Pulmonary artery endothelial cell (primary cell): ENCODE measurements at places on chromosomes 2 and 18.

DNA sequence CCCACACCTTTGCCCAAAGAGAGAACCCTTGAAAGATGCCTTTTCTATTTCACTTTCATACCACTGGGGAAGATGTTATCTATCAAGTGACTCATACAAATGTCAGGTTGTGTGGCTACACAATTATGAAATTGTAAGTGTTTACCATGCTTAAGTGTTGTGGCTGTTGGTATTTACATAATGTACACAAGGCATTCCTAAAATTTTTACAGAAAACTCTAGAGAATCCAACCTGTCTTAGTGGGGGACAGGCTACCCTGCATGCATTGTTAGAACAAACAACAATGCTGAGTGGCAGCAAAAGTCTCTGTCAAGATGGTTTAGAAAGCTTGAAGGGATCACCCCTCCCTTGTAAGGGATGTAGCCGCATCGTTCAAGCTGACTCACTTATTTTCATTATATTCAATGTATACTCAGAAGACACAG lies 5.5 kb upstream of the MGAT4A start:
- DNase-seq: no peak

DNA sequence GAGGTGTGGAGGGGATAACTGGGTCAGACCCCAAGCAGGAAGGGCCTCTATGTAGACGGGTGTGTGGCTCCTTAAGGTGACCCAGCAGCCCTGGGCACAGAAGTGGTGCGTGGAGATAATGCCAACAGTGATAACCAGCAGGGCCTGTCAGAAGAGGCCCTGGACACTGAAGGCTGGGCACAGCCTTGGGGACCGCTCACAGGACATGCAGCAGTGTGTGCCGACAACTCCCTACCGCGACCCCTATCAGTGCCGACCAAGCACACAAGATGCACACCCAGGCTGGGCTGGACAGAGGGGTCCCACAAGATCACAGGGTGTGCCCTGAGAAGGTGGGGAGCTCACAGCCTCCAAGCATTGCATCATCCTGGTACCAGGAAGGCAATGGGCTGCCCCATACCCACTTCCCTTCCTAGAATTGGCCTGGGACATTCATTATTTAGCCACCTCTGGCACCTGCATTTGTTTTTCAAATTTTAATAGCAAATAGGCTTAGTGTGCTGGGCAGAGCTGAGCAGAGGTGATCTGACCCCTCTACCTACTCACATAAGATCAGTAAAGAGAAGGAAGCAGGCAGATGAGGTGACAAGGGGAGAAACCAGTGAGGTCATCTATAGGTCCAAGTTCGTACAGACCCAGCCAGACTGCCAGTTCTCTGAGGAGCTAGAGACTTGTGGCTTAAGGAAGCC lies 55.2 kb downstream of the BCL11A start:
- DNase-seq: no peak

DNA sequence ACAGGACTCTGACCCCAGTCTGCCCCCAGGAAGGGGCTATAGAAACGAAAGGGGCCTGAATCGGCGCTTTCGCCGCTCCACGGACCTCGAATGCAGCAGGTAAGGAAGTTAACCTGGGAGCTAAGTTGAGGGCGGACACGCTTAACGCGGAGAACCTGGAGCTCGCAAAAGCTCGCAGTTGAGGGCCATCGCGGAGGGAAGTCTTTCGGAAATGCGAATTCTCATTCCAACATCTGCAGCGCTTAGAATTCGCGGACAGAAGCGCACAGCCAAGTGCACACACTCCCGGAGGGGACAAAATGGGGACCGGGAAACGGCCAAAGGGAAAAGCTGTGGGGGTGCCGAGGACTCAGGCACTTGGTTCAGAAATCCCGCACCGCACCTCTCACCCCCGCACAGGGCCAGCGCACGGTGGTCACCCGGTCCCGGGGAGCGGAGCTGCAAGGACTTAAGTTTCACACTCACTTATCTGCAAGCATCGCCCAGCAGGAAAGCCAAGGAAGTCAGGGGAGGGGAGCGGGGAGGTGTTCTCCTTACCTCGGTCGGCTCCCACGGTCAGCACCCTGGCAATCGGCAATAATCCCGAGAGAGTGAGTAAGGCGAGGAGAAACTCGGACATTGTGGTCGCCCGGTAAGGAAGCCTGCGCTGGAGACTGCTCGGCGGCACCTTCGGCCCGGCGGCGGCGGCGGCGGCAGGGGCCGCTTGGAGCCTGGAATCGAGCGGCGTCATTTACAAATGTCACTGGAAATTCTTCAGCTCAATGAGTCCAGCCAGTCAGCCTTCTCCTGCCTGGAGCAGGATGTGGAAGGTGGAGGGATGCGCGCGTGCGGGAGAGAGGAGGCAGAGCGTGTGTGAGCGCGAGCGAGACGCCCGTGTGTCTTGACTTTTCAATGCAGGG lies 456 bp downstream of the LRP1B start:
- DNase-seq: no peak

DNA sequence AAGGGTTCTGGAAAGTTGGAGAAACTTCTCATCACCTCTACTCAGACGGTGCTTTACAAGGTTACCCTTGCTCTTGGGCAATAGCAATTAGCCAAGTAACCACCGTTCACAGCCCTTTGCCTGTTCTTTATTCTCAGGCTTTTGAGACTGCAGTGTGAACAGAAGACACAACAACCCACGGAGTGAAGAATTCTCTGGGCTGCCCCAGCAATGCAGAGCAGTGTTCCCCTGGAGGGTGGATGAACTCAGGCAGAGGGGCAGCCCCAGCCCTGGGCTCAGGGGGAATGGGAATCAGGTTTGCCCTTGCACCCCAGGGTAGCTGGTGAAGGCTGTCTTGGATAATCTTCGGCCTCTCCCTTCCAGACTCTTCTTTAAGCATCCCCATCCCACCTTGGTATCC lies 69.1 kb downstream of the MCFD2 start:
- DNase-seq: no peak

DNA sequence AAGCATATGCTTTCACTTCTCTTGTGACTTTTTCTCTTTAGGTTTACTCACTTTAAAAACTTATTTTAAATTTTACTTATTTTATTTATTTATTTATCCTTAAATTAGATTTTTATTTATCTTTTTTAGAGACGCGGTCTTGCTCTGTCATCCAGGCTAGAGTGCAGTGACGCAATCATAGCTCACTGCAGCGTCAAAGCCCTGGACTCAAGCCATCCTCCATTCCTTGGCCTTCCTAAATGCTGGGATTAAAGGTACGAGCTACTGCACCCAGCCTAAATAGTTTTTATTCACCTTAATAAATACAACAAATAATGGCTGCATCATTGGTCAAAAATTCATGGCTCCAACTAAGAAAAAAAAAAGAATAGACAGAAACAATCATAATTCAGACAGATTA lies 415.7 kb upstream of the FIGN start:
- no peak for DNase-seq

DNA sequence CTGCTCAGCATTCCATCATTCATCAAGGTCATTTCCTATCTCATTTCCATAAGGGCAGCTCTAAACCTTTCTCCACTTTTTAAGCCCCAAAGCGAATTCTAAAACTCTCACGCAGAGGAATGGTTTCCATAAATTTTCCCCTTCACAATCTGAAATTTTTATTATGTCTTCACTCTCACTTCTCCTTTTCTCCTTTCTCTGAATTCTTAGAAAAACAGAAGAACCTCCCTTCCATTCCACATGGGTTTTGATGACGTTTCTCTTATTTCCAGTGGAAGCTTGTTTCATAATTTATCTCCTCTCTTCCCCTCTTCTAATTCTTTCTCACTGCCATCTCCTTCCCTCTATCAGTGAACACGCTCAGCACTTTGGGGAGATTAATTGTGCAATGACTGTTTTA lies 97.3 kb downstream of the SPATS2L start:
- no peak for DNase-seq

GRCh38 chr2:191516260-191516659 lies 161.7 kb upstream of the NABP1 start:
- no peak for DNase-seq

GRCh38 chr18:2920027-2920426 lies 73.2 kb downstream of the EMILIN2 start:
- DNase-seq: no peak

- no peak for DNase-seq
These were observed 38.7 kb downstream of the CCDC138 start for GRCh38 chr2:108825254-108825653.

- no peak for DNase-seq
These were observed 35.4 kb downstream of the ANKRD29 start for GRCh38 chr18:23627321-23627720.

DNA sequence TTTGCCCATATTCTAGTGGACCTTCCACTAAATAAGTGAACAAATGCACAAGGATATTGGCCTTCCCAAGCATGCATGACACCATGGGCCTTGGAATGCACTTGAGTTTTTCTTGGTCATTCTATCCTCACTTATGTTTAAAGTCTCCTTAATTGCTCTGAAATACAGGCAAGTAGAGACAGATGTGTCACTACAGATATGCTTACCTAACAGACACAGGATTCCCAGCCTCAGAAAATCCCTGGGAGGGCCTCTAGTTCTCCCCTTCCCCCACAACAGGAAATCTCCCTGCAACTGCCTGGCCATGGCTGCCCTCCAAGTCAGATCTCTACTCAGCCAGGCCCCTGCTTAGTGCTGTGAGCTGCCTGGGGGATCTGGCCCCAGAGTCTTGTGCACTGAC lies 445.2 kb downstream of the IRS1 start:
- DNase-seq: no peak

DNA sequence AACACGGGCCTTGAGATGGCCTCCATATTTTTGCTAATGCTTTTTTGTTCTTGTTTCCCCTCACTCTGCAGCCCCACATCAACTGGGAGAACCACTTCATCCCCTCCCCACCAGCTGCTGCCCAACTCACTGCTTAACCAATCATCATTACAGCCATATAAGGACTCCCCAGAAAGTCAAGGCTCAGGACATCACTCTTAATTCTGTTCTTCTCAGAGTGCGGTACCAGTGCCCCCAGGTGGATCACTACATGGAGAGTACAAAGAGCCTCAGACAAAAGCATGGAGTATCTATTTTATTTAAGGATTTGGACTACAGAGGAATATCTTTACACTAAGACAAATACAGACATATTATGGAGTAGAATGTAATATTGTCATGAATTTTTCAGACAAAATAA lies 340.6 kb downstream of the PAX3 start:
- DNase-seq: no peak

DNA sequence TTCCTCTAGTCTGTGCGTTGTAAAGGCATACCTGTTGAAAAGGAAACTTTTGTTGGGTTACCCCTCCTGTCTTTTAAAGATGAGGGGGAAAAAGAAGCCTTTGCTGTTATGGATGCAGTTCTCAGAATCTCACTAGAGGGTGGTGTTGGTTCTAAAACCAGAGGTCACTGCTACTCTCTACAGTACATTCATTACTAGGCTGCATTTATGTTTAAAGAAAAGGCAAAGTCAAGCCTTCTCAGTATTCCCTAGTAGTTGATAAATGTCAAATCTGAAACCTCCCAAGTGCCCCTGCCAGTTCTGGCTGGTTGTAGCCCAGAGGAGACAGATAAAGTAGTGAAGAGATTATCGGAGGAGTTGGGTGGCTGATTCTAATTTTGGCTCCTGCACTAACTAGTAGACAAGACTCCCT lies 1.4 kb upstream of the PLCL1 start:
- no peak for DNase-seq

DNA sequence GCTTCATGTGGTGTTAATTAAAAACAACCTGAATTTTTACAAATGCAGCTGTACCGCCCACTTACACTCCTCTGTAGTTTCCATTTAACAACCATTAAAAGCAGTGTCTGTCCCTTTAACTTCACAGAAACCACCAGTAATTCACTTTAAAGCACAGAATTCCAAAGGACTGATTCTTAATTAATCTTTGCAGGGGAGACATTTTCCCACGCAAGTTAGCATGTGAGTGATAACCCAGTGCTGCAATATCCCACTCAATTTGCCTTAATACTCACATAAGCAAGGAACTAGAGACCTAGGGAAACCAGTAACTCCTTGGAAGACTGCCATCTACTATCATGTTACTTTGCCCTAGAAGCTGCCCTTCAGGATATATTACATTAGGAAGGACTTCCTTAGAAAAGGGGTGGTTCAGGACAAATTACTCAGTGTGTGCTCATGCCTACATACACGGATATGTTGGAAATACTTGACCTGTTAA lies 102.3 kb downstream of the OSR1 start:
- no peak for DNase-seq

GRCh38 chr18:3135536-3135935 lies 84.2 kb downstream of the MYOM1 start:
- no peak for DNase-seq

DNA sequence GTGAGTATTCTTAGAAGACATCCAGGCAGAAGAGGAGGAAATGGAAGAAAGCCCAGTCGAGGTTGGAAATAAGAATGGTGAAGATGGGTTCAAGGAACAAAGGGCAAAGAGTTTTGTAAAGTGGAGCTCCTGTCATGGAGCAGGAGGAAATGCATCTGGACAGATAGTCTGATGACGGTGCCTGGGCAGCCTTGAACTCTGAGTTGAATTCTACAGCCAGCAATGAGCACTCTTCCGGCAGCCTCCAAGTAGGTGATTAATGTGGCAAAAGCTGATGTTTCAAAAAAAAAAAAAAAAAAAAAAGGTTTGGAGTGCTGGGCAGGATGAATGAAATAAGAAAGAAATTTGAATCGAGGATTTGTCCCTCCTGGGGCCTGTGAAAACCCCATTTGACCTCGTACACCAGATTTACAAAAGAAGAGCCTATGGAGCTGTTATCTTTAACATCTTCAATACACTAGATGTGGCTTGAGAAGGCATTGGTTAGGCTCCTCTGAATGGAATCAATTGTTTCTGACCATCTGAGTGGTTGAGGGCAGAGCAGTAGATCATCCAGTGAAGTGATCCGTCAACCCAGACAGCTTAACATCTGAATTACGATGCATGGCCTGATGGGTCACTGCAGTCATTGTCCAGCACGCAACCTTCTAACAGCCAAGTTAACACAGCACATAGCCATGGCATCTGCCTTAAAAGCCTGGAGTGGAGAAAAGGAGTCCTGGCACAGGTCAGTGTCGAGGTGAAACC lies 449.7 kb downstream of the TXNL1 start:
- no peak for DNase-seq

GRCh38 chr18:57116598-57117132 lies 30.2 kb upstream of the BOD1L2 start:
- DNase-seq: no peak

GRCh38 chr2:212274215-212274614 lies 264.4 kb downstream of the ERBB4 start:
- no peak for DNase-seq

- no peak for DNase-seq
These were observed 115.5 kb downstream of the KCTD1 start for GRCh38 chr18:26432651-26433424.

DNA sequence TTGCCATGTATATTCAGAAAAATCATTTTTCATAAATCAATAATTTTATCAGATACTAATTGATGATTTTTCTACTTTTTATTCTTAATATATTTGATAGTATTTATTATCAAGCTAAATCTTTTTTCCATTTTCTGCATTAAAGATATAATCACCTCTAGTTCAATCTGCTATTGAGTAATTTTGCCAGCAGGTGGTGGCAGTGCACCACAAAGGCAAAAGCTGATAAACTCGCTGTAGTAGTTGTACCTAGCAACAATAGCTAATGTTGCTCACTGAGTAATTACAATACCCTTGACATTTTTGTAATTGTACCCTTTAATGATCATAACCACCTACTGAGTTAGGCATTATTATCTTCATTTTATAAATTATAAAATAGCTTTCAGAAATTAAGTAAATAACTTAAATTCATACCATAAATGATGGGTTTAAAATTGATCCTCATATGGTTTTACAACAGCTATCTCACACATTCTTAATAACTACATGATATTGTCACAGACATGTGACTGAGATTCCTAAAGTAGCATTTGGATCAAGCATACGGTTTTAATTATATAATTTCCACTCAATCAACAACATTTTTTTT lies 52.0 kb upstream of the CALCRL start:
- no peak for DNase-seq

GRCh38 chr18:59651071-59651470 lies 46.2 kb downstream of the CCBE1 start:
- no peak for DNase-seq
